A549 treated with GW870086 at 1 μM for 4 hours (cell line): ENCODE measurements at places on chromosomes 12 and 14. TPM values are rescaled to one million over a fixed set of nuclear protein-coding genes. Genes with fewer than 3 reads are reported as not detected.

SOX5 gene
- total RNA-seq = not detected in 5 replicates

GSC gene
- 0.18 to 0.45 TPM (median 0.37 TPM) in 5 replicates for total RNA-seq

GYS2 gene
- total RNA-seq = not detected in 5 replicates

CPNE6 gene
- total RNA-seq = 0.06 to 0.16 TPM (median 0.15 TPM) in 3 of 5 replicates, not detected in the others

KRT73 gene
- total RNA-seq = not detected in 5 replicates

CLEC12A gene
- not detected in 5 replicates for total RNA-seq

CD163 gene
- total RNA-seq = 0.12 to 0.15 TPM in 2 of 5 replicates, not detected in the others

RD3L gene
- total RNA-seq = not detected in 5 replicates

ALX1 gene
- 4.5 to 5.5 TPM (median 5.0 TPM) in 5 replicates for total RNA-seq

SPTB gene
- 1.5 to 2.5 TPM (median 2.0 TPM) in 5 replicates for total RNA-seq

KLHL28 gene
- total RNA-seq = 5.8 to 8.4 TPM (median 6.5 TPM) in 5 replicates

CDCA3 gene
- 70.8 to 86.2 TPM (median 80.8 TPM) in 5 replicates for total RNA-seq

ZNF384 gene
- 50.8 to 60.2 TPM (median 56.8 TPM) in 5 replicates for total RNA-seq

AP1G2 gene
- total RNA-seq = 35.3 to 56.4 TPM (median 46.8 TPM) in 5 replicates

MYF6 gene
- total RNA-seq = not detected in 5 replicates

ASCL1 gene
- 0.05 TPM in 1 of 5 replicates, not detected in the others for total RNA-seq

PWP1 gene
- 87.0 to 101 TPM (median 92.0 TPM) in 5 replicates for total RNA-seq

PITPNM2 gene
- total RNA-seq = 15.7 to 25.8 TPM (median 21.3 TPM) in 5 replicates

CEBPE gene
- total RNA-seq = not detected in 5 replicates

RERG gene
- 0.09 to 0.20 TPM (median 0.13 TPM) in 5 replicates for total RNA-seq

OTUB2 gene
- 3.5 to 4.9 TPM (median 3.7 TPM) in 5 replicates for total RNA-seq

PUS7L gene
- total RNA-seq = 2.6 to 5.0 TPM (median 4.6 TPM) in 5 replicates

CD27 gene
- total RNA-seq = not detected in 5 replicates

SIRT4 gene
- total RNA-seq = 0.48 to 1.7 TPM (median 0.76 TPM) in 5 replicates

REC8 gene
- 3.5 to 5.5 TPM (median 5.2 TPM) in 5 replicates for total RNA-seq

PPP1R1A gene
- total RNA-seq = 0.21 to 0.24 TPM in 2 of 5 replicates, not detected in the others

OR6C2 gene
- not detected in 5 replicates for total RNA-seq

PLBD1 gene
- total RNA-seq = 3.8 to 6.3 TPM (median 5.6 TPM) in 5 replicates

NDRG2 gene
- total RNA-seq = 2.5 to 3.3 TPM (median 2.7 TPM) in 5 replicates

FOXN4 gene
- total RNA-seq = 0.03 to 0.08 TPM (median 0.06 TPM) in 4 of 5 replicates, not detected in the other

TSPAN19 gene
- total RNA-seq = not detected in 5 replicates

SAV1 gene
- 22.3 to 29.8 TPM (median 28.7 TPM) in 5 replicates for total RNA-seq

KLRD1 gene
- not detected in 5 replicates for total RNA-seq

ANO2 gene
- total RNA-seq = 0.05 TPM in 1 of 5 replicates, not detected in the others

TBX5 gene
- not detected in 5 replicates for total RNA-seq

TRAF3 gene
- 15.3 to 21.9 TPM (median 21.2 TPM) in 5 replicates for total RNA-seq

ZNF10 gene
- 1.1 to 2.1 TPM (median 1.6 TPM) in 5 replicates for total RNA-seq

PPP1R12A gene
- total RNA-seq = 14.8 to 32.6 TPM (median 25.5 TPM) in 5 replicates

SLC25A21 gene
- total RNA-seq = 0.55 to 1.0 TPM (median 0.73 TPM) in 5 replicates

GLIPR1 gene
- 25.6 to 33.9 TPM (median 29.8 TPM) in 5 replicates for total RNA-seq

HSPB8 gene
- 15.4 to 26.7 TPM (median 20.2 TPM) in 5 replicates for total RNA-seq

CSRP2 gene
- total RNA-seq = 18.0 to 24.2 TPM (median 19.4 TPM) in 5 replicates

KIF26A gene
- 2.3 to 3.8 TPM (median 3.4 TPM) in 5 replicates for total RNA-seq

CD163L1 gene
- total RNA-seq = 0.17 to 0.74 TPM (median 0.33 TPM) in 5 replicates

SLC24A4 gene
- total RNA-seq = 0.05 to 0.25 TPM (median 0.10 TPM) in 5 replicates

ATF7IP gene
- total RNA-seq = 3.8 to 5.1 TPM (median 4.9 TPM) in 5 replicates

IFI27 gene
- 0.47 to 2.4 TPM (median 1.8 TPM) in 5 replicates for total RNA-seq

KIF21A gene
- total RNA-seq = 13.9 to 25.0 TPM (median 22.4 TPM) in 5 replicates

SPRYD3 gene
- total RNA-seq = 33.3 to 38.4 TPM (median 35.7 TPM) in 5 replicates
